Endothelial cell (in vitro differentiated cells): ENCODE measurements at places on chromosomes 16 and 17.

- DNase-seq = peak; percentile 61
Observed at GRCh38 chr17:40190197-40191021, 13.1 kb downstream of the RAPGEFL1 start.

DNA sequence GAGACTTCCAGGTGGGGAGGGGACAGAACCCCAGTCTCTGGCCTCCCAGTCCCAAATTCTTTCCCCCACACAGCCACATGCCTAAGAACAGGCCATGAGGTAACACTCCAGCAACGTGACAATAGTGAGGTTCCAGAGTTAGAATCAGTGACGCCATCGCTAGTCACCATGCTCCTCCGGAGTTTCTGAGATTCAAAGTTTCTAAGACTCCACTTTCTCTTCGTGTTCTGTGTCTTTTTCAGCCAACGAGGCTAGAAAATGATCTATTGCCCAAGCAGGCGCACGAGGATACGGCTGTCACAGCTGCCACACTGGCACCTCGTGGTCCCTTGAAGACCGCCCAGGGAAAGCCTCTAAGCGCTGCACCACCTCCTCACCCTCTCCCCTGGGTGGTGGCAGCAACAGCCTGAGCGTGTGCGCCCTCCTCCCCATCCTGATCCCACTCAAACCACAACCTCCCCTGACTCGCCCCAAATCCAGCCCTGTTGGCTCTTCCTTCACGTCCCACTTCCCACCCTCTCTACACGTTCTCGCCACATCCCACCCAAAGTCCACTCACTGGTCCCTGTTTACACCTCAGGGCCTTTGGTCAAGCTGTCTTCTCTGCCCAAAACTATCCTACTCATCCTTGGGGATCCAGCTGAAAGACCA, 1.0 kb downstream of the MCRIP1 start:
- DNase-seq = no peak

DNA sequence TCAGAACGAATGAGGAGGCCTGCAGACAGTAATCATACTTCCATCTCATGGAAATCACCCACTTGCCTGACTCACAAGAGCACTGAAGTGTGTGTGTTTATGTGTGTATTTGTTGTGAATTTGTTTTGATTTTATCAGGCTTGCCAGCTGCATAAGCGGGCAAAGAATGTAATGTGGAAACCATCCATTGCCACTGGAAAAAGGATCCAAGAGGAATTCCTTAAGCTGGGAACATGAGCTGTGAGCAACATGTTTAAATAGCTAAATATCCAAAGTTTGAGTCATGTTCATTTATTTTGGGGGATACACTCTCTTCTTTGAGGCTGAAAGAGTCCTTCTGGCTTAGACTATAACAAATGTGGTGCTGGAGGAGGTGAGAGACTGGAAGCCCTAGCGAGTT, 198.4 kb upstream of the TBX2 start:
- DNase-seq = no peak

DNA sequence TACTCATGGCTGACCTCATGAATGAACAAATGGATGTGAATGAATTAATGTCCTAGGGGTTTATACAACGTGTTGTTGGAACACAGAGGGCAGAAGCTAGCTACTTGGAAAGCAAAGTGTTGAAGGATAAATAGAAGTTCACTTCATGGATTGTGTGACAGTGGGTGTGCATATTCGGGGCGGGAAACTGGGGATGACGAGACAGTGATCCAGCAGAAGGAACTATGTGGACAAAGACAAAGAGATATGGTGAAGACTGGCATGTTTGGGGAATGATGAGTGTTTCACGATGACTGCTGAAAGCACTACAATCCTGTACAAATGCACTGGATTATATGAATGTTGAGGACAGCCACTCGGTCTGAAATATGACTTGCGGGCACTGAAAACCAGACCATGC, 250.5 kb upstream of the C16orf82 start:
- no peak for DNase-seq

- no peak for DNase-seq
Observed at GRCh38 chr16:49602201-49602975, 228.8 kb downstream of the C16orf78 start.

DNA sequence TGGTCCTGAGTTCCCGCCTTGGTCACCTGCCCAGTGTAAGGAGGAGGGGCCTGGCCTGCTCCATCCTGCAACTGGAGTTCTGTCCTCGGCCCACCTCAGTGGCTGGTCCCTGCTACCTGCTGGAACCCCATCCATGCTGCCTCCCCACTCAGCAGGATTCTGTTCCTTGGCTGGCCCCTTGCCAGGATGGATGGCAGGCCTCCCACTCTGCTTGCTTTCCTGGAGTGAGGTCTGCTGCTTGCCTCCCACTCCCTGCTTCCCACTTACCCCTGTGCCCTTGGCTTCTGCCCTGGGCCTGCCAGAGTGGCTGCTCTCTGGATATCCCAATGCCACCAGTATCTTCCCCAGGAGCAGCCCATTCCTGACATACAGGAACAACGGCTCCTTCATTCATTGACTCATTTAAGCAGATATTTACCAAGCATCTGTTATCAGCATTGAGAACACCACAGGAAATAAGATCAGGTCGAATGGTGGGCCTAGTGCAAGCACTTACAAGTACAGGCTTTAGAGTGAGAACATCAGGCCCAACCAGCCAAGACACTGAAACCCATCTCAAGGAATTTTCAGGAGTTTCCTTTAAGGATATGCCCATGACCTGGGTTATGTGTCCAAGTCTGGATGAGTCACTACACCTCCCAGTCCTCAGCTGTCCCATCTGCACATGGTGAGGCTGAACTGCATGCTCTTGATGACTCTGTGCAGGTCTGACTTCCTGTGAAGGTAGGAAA, 17.0 kb upstream of the RPRML start:
- no peak for DNase-seq

- no peak for DNase-seq
Observed at GRCh38 chr16:67283039-67283825, 3.9 kb downstream of the PLEKHG4 start.

DNA sequence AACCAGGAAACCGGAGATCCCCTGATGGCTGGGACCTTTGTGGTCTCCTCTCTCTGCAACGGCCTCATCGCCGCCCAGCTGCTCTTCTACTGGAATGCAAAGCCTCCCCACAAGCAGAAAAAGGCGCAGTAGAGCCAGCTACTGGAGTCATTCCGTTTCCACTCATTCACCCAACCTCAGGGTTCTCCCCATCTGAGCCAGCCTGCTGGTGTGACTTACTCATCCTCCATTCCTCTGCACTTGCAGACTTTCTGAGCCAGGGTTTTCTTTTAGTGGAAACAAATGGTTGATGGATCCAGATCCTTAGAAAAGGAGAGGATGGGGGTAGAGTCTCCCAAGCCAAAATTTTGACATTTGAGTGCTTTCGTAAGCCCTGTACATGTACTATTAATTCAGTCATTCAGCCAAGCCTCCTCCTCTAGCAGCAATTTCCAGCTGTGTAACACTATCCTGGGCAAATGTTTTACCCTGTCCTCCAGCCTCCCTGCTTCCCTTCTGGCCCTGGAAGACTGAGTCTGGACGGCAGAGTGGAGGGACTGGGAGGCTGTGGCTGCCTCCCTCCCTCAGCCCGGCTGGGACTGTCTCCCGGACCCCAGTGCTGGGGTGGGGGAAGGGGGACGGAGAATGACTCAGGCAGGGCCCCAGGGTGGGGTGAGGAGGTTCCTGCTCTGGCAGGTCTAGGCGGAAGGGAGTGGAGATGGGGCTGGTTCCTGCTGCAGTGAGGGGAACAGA, 2.3 kb downstream of the SOX15 start:
- no peak for DNase-seq

DNA sequence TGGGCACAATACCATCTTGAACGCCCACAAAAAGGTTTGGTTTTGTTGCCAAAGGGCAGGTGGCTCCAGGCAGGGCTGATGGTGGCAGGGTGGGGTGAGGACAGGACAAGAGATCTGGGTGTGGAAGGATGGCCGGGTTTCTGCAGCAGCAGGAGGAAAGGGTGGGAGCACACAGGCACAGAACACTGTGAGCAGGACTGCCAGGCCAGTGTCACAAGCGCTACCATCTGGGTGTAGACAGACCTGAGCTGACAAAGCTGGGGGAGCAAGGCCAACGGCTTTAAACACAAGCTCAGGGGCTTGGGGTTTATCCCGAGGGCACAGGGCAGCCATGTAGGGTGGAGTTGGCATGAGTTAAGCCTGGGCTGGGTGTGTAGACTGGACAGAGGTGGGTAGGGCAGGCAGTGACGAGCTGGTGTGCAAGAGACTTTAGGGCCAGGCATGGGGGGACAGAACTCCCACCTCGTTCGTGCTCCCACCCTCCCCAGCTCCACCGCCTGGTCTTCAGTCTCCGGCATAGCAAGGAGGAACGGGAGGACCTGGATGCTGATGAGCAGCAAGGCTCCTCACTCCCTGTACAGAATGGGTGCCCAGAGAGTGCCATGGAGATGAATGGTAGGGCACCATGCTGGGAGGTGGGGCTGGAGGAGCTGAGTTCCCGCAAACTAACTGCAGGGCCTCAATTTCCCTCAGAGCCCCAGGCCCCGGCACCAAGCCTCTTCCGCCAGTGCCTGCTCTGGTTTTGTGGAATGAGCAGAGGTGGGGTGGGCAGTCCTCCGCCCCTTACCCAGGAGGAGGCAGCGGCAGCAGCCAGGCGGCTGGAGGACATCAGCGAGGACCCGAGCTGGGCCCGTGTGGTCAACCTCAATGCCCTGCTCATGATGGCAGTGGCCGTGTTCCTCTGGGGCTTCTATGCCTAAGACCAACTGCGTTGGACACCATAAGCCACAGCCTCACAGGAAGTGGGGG, 7.0 kb downstream of the SLC5A2 start:
- no peak for DNase-seq

- no peak for DNase-seq
Observed at GRCh38 chr17:51088287-51088686, 32.4 kb downstream of the SPAG9 start.

DNA sequence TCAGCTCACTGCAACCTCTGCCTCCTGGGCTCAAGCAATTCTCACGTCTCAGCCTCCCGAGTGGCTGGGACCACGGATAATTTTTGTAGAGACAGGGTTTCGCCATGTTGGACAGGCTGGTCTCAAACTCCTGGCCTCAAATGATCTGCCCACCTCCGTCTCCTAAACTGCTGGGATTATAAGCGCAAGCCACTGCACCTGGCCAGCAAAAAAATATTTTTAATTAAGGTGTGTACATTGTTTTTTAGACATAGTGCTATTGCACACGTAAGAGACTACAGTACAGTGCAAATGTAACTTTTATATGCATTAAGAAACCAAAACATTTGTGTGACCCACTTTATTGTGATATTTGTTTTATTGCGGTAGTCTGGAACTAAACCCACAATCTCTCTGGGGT, 49.0 kb downstream of the NACA2 start:
- no peak for DNase-seq
